Fibroblast of villous mesenchyme (primary cell): ENCODE measurements at places on chromosomes 5 and 9. TPM values are rescaled to one million over a fixed set of nuclear protein-coding genes. Genes with fewer than 3 reads are reported as not detected.
A peak's percentile ranks its signal among the peaks of the same experiment; 100 is the strongest.

DNA sequence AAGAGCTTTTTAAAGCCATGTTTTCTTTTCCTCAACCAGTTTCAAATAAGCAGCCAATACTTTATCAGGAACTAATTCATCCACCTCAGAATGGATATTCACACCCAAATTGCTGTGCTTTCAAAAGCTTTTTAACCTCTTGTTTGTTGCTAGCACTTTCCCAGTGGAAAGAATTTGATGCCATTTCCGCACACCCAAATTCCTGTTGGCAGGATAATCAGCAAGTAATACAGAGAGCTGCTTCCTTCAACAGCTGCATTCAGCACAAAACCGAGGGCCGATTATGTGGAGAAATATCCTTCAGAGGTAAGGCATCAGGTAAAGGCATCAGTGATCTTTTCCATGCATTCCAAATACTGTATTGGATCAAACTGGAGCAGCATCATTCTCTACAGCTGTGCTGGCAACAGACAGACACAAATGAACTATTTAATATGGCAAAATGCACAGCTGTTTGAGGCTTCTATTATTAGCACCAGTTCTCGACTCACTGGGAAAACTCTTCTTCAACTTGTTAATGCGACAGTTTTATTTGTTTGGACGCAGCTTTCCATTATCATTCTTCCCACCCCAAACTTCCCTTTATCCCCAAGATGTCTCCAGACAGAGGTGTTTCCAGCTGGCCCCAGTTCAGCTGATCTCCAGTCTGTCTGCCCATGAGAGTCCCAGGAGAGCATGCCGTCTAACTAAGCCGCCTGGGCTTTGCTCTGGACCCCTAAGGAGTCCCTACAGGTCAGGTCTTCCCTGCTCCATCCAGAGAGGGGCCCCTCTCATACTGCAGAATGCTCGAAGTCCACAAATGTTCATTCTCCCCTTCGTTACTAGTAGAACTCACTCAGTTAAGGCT, 22.2 kb upstream of the MGAT1 start:
- peak; percentile 46 for DNase-seq

DNA sequence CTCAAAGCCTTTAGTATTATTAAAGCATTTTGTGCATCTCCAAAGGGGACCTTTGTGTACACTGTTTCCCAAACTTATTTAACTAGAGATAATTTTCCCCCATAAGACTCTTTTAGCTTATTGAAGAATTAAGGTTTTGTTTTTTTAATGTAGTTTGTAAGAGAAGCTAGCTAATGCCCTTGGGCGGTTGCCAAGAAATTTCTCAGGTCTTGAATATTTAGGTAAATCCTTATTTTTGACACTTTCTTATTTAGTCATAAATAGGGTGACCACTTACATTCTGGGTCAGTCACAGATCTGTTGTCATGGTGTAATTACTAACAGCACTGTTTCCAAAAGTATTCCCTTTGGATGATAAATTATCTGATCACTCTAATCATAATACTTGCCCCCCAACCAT, 27.2 kb downstream of the TNFAIP8 start:
- no peak for DNase-seq

DNA sequence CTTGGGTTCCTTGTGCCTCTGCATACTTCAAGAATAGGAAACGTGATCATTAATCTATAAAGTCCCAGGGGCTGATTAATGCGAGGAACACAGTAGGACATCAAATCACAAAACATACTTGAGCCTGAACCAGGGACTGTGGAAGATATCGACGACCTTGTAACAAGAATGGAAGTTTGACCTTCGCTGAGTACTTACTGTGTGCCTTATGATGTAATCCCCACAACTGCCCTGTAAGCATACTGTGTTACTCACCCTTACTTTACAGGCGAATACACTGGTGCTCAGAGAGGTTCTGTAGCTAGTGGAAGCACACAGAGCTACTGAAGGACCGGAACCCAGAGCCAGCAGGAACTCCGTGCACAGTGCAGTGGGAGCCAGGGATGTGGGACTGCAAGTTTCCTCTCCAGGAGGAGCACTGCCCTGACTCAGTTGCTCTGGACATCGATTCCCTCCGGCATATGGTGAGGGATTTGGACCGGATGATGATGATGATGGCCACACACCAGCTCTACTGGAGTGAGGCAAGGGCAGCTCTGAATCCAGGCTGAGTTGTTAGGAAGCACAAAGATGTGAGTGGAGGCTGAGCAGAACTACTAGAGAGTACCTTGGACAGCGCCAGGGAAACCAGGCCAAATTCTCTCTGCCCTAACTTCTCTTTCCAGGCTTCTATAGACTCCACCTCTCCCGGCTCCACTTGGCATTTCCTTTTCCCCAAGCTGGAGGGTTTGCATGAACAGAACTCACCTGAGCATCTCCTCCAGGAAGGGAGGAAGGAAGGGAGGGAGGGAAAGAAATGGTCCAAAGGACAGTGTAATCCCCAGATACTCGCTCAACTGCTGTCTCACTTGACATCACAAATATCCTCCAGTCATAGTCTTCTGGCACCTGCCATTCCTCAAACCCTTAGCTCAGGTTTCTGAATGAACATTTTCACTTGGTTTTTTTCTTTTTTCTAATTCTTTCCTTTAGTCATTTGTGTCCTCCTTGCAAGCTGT, 1.5 kb upstream of the GABBR2 start:
- DNase-seq: peak; percentile 56

DNA sequence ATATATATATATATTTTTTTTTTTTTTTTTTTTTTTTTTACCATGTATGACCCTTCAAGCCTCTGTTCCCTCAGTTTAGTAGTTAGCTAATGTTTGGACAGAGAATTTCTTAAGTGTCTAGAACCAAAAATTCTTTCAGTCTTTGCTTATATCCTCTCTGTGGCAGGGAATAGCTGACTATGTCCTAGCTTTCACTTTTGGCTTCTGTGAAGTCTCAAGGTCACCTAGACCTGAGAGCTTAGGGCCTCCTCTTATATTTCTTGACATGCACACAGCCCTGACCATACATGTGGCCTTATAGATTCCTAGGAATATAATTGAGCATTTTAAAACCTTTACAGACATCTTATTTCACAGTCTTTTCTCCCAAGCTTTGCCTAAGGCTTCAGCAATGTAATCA, 930.8 kb upstream of the CDH9 start:
- DNase-seq: no peak

DNA sequence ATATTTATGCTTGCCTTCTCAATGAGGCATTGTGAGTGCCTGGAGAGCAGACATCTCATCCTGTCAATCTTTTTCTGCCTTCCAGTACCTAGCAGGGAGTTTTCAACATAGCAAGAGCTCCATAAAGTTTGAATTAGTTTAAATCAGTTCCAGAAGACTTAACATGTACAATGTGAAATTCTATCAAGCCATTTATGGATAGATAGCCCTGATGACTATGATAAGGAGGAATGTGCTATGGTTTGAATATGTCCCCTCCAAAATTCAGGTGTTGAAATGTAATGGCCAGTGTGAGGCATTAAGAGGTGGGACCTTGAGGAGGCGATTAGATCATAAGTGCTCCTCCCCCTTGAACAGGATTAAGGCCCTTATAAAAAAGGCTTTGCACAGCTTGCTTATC, 306.9 kb upstream of the SMARCA2 start:
- no peak for DNase-seq

DNA sequence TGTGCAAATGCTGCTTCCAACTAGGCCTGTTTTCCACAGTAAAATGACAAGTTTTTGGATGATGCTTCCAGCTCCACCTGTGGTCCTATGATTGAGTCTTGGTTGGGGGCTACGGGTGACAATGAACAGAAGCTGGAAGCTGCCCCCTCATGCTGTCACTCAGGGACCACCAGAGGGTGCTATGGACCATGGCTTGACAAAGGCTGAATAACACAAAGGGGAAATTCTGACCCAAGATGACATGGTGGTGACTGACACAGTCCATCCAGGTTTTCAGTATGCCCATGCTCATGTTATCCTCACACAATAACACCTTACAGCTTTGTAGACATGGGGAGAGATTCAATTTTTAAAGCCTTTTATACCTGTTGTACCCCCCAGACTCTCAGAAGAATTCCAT, 23.9 kb upstream of the SAP30L start:
- DNase-seq: no peak

- no peak for DNase-seq
These were observed 214.4 kb upstream of the ACTBL2 start for GRCh38 chr5:57696825-57697570.

- no peak for DNase-seq
These were observed 49.8 kb upstream of the PALM2AKAP2 start for GRCh38 chr9:109730228-109730627.

DNA sequence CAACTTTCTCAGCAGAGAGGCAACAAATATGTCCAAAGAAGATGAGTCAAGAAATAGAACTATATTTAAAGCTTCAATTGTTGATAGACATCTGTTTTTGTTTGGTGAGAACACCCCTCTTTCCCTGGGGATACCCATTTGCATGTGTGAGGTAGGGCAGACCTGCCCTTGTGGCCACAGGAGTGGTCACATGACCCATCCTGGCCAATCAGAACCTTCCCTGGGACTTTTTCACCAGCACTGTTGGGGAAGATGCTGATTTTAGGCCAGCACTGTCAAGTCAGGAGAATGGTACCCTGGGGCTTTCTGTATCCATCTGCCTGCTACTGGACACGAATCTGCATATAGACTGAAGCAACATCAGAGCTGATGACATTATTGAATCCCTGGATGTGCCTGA, 211.2 kb downstream of the CDK5RAP2 start:
- no peak for DNase-seq

DNA sequence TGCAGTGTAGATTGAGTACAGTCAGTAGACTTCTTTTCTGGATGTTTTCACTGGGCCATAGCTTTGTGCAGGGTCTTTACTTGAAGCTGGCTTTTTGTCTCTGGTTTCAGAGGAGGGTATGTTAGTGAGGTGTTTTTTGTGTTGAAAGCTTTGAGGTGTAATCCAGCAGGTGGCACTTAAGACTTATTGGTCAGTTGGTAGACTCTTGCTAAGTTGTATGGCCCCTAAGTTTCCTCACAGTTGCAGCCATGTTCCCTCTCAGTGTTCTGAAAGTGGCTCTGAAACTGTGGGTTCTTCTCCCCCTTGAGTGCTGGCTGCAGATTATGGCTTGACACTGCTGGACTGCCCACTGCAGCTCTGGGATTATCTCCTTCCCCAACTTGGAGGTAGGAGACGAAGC, 55.7 kb upstream of the SLC44A1 start:
- DNase-seq: no peak

DNA sequence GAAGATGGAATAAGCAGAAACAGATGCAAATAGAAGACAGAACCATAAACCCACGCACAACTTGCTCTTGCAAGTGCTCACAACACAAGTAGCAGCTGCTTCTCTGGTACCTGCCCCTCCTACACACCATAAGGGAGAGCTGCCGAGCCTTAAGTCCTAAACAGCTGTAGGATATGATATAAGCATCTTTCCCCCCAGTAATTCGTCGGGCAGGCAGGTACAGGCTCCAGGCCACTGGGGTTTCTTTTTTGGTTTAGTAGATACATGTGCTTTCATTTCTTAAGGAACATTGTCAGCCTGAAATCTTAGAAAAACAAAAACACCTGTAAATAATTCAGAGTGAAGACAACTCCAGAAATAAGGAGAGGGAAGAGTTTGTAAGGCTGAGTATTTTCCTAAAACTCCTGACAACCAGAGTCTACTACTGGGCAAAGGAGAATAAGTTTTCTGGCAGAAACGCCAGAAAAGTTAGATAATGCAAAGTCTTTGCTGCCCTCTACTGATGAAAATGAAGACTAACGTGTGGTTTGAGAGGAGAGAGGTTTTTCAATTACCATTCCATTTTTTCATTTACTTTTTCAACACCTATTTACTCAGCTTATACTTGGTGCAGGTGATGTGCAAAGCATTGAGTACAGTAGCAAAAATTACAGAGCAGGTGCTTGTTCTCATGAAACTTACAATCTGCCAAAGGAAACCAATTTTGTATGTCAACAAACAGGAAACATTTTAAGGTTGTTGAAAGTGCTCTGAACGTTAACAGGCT, 20.1 kb upstream of the TCERG1 start:
- DNase-seq: peak; percentile 52

GRCh38 chr9:128102861-128103588, 24.5 kb downstream of the PTGES2 start:
- DNase-seq: no peak

DNA sequence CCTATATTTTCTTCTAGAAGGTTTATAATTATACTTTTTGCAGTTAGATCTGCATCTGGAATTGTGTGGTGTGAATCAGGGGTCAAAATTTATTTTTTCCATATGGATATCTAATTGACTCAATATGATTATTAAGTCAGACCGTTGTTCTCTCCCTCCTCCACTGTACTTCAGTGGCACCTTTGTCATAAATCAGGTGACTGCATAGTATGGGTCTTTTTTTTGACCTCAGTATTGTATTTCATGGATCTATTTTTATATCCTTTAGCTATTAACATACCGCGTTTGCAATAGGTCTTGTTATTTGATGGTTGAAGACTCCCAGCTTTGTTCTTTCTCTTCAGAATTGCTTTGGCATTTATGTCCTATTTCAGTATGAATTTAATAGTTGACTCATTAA, 107.4 kb downstream of the BOD1 start:
- DNase-seq: no peak

GRCh38 chr9:74770508-74771261, 117.0 kb downstream of the TRPM6 start:
- peak; percentile 11 for DNase-seq

GRCh38 chr5:41083306-41083705, 12.2 kb upstream of the MROH2B start:
- DNase-seq: no peak

- no peak for DNase-seq
These were observed 15.0 kb downstream of the TBC1D2 start for GRCh38 chr9:98240475-98240874.

GRCh38 chr9:78368236-78368635, 71.3 kb downstream of the PSAT1 start:
- no peak for DNase-seq

Gene SEC16A
- total RNA-seq: 40.3 and 43.2 TPM in 2 replicates

Gene SLC36A2
- not detected in 2 replicates for total RNA-seq

Gene BTNL3
- total RNA-seq: not detected in 2 replicates

Gene UBE2QL1
- total RNA-seq: not detected in 2 replicates

Gene TEX48
- not detected in 2 replicates for total RNA-seq

Gene CDX1
- total RNA-seq: under 0.01 and 0.64 TPM in 2 replicates

Gene PKD2L2
- not detected in 2 replicates for total RNA-seq

Gene SAPCD2
- total RNA-seq: 5.2 TPM in 2 replicates

Gene FCN2
- total RNA-seq: not detected in 2 replicates
